ENCODE measurements at places on chromosomes 5 and 9. TPM values are rescaled to one million over a fixed set of nuclear protein-coding genes. Genes with fewer than 3 reads are reported as not detected.

GRCh38 chr5:36383942-36384341, 82.2 kb upstream of the RANBP3L start:
- no peak for DNase-seq

DNA sequence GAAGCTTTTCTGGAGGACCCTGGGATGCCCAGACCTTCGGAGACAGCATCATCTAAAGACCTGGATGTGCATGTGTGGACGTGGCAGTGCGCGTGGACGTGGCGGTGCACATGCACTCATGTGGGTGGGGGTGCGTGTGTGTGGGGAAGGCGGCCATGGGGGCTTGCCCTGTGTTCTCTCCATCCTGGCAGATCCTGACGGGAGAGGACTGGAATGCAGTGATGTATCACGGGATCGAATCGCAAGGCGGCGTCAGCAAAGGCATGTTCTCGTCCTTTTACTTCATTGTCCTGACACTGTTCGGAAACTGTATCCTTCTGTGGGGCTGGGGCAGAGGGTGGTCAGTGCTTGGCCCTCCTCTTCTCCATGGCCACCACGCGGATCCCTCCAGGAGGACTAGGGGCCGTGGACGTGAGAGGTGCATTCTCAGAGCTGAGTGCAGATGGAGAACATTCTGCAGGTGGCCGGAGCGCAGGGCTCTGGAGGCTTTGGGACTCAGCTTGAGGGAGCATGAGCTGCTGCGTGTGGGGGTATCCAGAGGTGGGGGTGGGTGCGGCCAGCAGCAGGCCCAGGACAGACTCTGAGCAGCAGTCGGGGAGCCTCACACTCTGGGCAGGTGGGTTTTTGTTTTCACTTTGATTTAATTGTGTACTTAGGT, 129.1 kb downstream of the CACNA1B start:
- no peak for DNase-seq

PRKACG gene
- total RNA-seq, result not detected

DNA sequence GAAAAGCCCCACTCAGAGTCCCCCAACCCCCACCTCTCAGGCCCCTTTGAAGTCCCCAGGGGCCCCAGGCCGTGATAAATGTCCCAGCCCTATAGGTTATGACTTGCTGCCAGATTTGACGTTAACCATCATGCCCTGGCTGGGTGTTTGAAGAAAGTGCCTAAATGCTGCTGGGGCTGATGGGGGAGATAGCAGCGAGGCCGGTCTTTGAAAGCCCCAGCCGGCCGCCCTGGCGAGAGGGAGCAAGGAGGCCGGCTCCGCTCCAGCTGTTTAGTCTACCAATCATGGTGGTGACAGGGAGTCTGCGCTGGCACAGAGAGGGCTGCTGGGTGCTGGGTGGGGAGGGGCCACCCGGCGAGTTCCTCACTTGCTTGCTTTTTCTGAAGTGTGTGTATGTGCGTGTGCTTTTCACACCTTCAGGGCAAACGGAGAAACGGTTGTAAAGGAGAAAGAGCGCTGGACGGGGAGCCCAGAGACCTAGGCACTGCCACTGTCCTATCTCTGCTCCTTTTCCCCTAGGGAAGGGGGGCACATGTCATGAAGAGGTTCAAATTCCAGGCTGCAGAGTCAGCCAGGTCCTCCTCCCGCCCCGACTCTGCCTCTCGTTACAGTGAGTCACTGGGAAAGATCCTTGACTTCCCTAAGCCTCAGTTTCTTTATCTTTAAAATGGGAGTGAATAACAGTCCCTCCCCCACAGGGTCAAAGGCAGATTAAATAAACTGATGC, 126.1 kb upstream of the HAND1 start:
- DNase-seq, result no peak

- DNase-seq, result no peak
Observed at GRCh38 chr9:93578844-93579243, 2.5 kb downstream of the PHF2 start.

ARHGAP26 gene
- total RNA-seq, result 40.5 TPM

IFT74 gene
- total RNA-seq, result 5.5 TPM

C5orf15 gene
- total RNA-seq, result 12.9 TPM

GRCh38 chr9:86821006-86821845, 126.1 kb downstream of the GAS1 start:
- no peak for DNase-seq

GRCh38 chr5:81971111-81971711, 612 bp upstream of the ATG10 start:
- DNase-seq, result no peak

CMBL gene
- total RNA-seq, result 0.59 TPM

NREP gene
- 1.3 TPM for total RNA-seq

DNA sequence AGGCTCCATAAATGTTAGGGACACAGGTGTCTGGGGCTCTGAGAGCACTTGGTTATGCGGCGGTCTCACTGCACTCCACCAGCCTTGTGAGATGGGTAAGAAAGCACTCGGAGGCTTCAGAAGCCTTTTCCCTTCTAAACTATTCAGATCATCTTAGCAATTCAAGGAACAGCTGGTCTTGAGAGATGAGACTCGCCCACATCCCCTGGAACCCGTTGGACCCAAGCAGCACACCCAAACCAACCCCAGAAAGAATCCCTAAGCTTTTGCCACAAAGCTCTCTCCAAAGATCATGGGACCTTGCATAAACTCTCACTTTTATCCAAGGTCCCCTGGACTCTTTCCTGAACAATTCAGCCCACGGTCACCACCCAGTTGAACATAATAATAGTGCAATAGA, 90.2 kb downstream of the RAPGEF1 start:
- no peak for DNase-seq

- no peak for DNase-seq
Observed at GRCh38 chr9:77901771-77902170, 129.8 kb downstream of the GNAQ start.

CXCL14 gene
- total RNA-seq, result not detected

LRSAM1 gene
- total RNA-seq, result 24.0 TPM

TTC39B gene
- 42.7 TPM for total RNA-seq

GRCh38 chr5:142170254-142170953, 61.8 kb downstream of the NDFIP1 start:
- no peak for DNase-seq

DNA sequence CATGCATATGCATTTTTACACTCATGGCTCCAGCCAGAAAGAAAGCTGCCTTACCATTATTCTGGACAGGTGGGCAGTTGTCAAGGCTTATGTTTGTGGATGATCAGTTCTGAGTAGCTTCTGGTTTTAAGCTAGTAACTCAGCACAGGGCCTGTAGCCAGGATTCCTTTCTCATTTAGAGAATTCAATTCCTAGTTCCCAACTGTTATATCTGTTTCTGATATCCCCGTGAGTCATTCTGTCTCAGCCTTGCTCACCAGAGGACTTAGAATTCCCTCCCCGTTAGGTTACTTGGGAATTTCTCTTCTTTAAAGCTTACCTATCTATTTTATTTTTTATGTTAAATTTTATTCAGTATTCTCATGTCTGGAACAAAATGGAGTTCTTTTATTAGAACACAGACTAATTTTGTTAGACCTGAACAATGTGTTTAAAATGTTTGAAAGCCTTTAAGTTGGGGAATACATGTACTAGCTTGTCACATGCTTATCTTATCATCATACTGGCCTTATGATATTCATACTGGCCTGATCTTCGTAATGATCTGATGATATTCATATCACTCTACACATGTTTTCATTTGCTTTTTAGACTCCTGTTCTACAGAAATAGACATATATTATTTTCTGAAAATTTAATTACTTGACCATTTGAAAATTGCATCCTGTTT, 47.1 kb downstream of the CAST start:
- DNase-seq, result no peak

GRCh38 chr9:136268318-136268717, 22.7 kb upstream of the QSOX2 start:
- no peak for DNase-seq

DELE1 gene
- total RNA-seq, result 88.7 TPM

GRCh38 chr9:82423700-82424099, 435.1 kb downstream of the SPATA31D1 start:
- no peak for DNase-seq

DNA sequence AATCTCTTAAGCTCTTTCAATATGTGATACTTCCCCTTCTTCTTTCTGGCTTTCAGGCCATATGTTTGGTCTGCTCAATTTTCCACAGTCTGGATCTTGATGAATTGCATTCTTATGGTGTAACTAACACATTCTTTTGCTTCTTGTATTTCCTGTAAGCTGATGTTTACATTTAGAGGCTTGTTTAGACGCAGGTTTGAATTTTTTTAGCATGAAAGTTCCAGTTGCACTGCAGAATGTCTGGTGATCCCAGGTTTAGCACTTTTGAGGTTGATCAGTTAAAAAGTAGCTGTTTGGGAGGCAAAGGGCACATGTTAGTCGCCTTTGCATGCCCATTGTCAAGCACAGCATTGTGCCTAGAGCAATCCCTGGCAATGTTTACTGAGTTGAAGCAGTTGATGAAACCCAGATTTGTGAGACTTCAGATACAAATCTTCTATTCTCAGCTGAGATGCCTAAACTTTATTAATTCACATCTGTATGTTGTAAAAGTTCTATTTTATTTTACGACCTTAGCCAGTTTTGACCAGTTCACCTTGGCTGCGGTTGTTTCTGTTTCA, 59.6 kb upstream of the SPATA31C2 start:
- DNase-seq, result no peak

ACTBL2 gene
- total RNA-seq, result not detected

- DNase-seq, result no peak
Observed at GRCh38 chr5:169344629-169345028, 43.7 kb upstream of the SLIT3 start.

DNA sequence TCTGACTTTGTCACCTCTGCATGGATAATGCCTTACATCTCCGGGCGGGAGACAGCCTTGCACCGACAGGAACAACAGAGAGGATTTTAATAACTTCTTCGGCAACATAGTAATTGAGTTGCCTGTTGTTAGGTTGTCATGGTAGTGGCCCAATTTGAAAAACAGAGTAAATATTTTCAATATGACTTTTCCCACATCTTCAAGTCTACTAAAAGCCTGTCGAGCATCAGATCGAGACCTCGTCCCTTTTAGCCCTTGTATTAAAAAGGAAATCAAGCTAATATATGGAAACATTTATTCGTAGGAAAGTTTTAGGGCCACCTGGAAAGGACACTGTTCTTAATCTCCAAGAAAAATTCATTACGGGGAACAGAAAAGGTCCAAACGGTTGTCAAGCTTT, 70.8 kb upstream of the FCN2 start:
- DNase-seq, result no peak

GRM6 gene
- not detected for total RNA-seq

GRCh38 chr9:108105885-108106284, 616.3 kb upstream of the KLF4 start:
- no peak for DNase-seq

DNA sequence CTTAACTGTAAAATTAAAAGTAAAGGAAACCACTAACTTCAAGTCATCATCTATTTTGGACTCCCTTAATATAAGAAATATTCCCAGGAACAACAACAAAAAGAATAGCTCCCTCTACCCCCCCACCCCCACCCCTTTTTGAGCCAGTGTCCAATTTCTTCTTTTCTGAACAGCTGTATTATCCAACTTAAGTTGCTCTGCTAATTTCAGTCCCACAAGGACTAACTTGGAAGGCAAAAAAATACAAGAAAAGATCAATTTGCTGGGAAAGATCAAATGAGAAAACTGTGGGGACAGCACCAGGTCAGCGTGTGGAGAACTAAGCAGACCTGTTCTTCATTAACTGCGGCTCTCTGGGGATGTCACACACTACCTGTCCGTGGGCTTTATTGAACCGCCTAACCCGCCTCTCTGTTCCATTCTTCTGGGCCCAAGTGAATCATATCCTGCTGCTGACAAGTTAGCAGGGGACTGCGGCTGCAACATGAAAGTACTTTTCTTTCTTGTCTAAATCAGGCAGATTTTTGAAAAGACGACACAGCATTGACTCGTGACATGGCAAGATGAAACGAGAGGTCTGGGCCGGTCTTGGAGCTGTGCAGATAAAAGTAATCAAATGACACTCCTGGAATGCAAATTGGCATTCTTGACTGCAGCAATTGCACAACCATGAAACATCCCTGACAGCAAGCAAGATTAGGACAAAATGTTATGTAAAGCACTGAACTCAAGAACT, 2.7 kb downstream of the BNC2 start:
- no peak for DNase-seq

TPM2 gene
- total RNA-seq, result 38.8 TPM

MSMP gene
- not detected for total RNA-seq

DNA sequence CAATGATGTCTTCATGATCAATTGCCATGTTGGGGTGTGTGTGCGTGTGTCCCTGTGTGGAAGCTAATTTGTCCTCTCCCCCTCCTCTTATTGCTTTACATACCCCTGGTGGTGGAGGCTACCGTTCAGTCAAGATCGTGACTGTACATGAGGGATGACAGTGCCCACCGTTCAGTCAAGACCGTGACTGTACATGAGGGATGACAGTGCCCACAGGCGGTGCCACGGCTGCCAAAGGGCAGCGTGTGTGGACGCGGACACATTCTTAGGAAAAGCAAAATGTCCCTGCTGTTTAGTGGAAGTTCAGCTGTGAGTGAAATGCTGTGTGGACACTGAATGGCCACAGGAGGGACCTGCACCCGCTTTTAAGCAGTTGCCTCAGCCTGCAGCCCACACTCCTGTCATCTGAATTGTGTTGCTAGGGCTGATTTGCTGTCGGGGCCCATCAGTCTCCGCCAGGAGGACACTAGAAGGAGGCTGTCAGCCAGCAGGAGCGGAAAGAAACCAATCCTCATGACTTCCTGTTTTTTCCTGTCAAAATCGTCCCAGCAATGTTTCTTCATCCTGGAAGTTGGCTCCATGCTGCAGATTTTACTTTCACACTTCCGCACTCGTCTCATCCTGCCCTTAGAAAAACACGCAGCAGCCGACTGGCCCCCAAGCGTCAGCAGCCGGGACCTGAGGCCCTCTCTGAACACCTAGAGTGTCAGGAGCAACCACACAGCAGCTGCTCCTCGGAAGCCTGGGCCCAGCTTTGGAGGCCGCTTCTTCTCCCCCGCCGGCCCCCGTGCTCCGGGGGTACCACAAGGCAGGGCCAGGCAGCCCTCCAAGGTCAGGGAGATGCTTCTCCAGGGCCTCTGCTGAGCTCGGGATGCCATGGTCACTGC, 9.1 kb downstream of the OR2V1 start:
- no peak for DNase-seq

PAX5 gene
- total RNA-seq, result 0.94 TPM

IZUMO3 gene
- total RNA-seq, result not detected

DNA sequence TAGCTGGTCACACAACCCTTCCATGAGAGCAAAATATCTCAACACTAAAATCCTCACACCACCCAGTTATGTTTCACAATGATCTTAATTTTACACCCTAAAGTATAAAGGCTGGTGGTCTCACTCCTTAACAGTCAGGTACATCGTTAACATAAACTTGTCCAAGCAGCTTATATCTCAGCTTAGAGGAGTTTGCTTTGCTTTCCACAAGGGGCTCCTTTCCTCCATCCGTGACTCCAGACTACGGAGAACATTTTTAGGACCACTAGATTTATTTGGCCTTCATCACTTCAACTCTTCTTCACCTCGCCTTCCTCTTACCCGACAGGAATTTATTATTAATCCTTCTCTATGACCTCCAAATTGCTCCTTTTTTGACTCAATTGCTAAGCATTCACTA, 1014.1 kb upstream of the NUDT12 start:
- no peak for DNase-seq

GRCh38 chr9:32350682-32351081, 33.8 kb upstream of the ACO1 start:
- DNase-seq, result peak; percentile 37
